HuH-7.5 (cell line): ENCODE measurements at places on chromosomes 2 and 18.

DNA sequence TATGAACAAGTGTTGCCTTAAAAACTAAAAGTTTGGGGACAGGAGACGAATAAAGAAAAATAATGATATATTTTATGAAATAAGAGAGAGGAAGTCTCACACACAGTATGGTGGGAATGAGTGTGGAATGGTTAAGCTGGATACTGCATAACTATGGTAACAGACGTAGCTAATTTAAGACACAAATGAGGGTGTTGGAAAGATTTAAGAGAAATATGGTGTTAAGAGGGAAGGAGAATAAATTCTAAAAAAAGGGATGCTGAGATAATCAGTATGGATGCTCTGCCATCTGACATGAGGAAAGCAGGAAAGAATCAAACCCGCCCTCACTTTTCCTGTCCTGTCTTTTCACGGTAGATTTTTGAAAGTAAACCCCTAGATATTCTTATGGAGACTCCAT lies 10.6 kb downstream of the ADD2 start:
- DNase-seq = no peak

DNA sequence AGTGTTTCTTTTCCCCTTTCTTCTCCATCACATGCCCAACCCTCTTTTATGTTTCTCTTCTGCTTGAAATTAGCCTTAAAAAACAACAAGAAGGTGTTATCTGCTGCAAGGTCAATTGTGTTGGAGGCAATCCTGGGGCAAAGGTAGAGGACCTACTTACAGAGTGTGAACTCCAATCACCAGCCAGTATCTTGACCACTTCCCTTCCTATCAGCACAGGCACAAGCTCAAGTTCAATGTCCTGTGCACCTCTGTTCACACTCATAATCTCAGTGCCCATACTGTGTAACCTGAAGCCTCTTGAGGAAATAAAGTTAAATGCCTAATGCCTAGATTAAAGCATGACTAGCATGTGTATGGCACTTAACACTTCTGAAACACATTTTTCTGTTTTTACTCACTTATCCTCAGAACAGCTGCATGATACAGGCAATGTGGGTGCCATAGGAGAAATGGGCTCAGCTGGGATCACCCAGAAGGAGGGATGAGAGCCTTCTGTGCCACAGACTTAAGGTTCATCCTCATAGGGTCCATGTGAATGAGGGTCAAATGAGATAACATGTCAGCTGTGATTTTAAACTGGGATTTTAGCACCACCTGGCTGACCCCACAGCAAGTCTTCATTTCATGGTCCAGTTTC lies 701.5 kb downstream of the BCL11A start:
- DNase-seq = no peak

GRCh38 chr2:224563537-224563936 lies 21.6 kb downstream of the CUL3 start:
- DNase-seq = no peak

DNA sequence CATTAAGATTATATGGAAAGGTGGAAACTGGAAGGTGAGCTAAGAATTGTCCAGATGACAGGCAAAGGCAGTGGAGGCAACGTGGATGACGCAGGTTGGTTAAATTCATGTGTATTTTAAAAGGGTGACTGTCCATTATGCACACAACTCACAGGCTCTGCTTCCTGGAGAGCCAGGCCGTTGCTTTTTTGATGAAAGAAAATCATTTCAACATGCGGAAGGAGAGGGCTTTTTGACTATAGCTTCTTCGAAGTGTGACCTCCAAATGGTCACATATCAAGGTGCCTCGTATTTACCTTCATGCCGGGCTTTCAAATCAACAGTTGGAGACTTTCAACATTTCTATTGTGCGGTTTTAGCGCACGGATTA lies 126.7 kb downstream of the MYCN start:
- DNase-seq = no peak

DNA sequence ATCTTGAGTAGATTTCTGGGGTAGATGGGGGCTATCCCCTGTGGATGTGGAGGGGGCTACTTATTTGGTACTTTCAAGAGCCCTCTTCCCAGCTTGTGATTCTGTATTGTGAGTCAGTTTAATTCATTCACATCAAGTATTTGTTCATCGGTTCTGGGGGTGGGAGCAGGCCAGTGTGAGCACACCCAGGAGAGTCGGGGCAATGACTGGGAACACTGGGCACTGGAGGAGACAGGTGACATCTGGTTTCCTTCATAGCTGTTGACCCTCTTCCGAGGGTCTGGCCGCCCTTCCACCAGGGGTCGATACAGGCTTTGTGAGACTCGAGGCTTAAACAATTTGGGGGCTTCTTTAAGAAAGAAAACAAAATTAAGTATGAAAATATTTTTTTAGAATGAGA lies 2.5 kb upstream of the TOGARAM2 start:
- no peak for DNase-seq

- no peak for DNase-seq
These were observed 110.6 kb upstream of the PXDN start for GRCh38 chr2:1854729-1855547.

- DNase-seq = no peak
These were observed 4.9 kb downstream of the KLHL30 start for GRCh38 chr2:238143239-238143951.

DNA sequence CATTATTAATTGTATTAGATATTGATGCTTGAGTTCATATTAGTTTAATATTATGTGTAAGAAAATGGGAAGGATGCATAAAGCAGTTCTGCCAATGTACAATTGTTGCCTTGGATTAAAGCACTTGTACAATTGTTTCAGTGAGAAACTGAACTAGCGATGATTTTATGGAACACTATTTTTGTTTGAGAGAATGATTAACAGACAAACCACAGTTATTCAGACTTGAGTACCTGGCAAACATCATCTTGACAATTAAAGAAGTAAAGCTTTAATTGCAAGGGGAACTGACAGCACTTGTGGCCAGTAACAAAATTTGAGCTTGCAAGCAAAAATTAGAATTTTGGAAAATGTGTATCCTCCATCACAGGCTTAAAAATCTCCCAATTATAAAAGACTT lies 214.3 kb downstream of the RIT2 start:
- DNase-seq = no peak

DNA sequence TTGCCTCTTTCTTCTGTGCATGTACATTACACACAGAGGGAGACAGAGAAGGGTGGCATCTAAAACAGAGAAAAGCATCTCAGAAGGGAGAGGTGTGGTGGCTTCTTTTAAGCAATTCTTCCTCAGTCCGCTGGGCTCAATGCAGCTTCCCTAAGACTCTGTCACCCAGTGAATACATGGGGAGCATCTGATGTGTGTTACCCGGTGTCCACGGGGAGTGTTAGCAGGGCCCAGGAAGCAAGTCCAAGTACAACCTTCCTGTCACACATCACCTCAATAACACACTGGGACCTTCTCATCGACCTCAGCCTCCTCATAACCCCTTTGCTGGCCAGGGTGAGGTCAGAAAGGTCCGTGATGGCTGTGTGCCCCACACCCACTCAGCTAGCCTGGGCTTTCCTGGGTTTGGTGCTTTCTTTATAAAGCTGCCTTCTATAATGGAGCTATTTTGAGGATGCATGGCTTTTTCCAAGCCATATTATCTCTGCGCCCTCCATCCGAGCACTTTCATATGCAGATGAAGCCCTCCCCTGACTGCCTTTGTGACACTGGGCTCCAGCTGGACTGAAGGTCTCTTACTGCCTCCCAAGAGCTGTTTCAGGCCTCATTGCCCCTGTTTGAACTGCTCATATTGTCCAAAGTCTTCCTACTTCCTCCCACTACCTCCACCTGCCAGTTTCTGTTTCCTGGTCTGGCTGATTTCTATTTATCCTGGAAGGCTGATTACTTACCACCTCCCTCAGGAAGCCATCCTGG lies 21.4 kb downstream of the TNFRSF11A start:
- no peak for DNase-seq

DNA sequence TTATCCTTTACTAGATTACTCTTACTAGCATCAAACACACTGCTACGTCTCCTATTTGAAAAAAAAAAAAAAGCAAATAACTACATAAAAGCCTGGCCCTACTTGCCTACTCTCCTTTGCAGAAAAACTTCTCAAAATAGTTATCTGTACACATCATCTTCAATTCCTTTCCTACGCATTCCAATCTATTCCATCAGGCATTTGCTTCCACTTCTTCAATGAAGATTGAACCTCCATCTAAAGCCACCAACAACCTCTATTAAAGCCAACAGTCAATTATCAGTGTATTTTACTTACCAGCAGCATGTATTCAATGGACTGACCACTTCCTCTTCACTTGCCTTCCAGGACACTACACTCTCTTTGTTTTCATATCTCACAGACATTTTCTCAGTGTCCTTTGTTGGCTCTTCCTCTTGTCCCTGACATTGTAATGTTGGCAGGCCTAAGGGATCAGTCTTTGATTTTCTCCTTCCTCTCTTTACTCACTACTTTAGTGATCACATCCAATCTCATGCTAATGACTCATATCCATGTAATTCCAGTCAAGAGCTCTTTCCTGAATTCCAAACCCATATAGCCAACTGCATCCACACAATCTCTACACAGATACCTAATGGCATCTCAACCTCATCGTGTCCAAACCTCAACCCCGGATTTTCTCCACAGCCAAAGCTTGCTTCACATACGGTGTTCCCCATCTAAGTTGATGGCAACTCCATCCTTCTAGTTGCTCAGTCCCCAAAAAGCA lies 131.3 kb downstream of the CCDC148 start:
- no peak for DNase-seq

- DNase-seq = peak; percentile 25
These were observed 30.5 kb upstream of the ATP8B1 start for GRCh38 chr18:57833441-57834101.

DNA sequence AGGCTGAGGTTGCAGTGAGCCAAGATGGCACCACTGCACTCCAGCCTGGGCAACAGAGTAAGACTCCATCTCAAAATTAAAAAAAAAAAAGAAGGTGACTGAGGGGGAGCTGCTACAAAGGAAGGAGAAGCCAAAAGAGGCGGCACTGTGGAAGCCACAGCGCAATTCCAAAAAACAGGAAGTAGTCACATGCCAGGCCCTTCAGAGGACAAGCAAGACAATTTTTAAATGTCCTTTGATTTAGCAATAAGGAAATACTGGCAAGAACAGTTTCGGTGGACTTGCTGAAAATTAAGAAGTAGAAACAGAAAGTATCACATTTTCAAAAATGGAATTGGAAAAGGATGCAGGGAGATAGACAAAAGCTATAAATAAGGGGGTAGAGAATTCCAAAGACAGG lies 122.8 kb downstream of the OSBPL1A start:
- DNase-seq = no peak

DNA sequence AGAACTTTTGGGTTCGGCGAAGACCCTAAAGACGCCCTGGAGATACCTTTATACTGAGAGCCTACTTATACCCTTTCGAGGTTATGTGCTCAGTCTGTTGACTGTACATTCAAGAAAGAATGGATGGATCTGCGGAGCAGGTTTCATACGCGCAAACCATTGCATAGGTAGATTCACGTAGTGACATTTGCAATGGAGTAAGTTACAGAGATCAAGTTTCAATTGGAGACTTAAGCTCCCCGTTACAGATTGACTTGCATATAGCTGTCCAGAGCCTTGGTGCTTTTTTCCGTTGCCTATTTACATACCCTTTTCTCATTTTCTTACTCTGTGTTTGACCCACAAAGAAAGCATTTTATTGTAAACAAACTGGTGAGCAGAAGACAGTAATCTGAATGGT lies 923 bp downstream of the PSMD1 start:
- no peak for DNase-seq

DNA sequence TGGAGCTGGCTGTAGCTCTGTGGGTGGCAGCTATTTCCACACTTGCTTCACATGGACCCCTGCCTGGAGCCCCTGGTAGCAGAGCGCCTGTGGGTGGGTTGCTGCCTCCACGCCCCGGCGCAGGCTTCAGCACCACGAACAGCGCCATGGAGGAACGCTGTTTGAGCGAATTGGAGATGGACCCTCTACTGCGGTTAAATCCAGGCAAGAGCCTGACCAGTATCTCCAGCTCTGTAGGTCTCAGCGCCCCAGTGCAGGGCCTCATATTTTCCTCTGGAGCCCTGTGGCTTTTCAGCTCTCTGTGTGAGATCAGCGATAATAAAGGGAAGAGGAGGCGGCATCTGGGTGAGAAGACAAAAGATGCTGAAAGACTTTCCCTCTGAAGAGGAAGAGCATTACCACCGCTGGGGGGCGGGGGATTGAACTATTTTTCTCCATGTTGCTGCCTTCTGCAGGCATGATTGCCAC lies 12.0 kb downstream of the ONECUT2 start:
- DNase-seq = no peak

- no peak for DNase-seq
These were observed 226.3 kb downstream of the NBAS start for GRCh38 chr2:15334644-15335326.

GRCh38 chr2:79711098-79711497 lies 198.2 kb downstream of the CTNNA2 start:
- DNase-seq = no peak

GRCh38 chr2:241268306-241268705 lies 47.2 kb downstream of the HDLBP start:
- no peak for DNase-seq

DNA sequence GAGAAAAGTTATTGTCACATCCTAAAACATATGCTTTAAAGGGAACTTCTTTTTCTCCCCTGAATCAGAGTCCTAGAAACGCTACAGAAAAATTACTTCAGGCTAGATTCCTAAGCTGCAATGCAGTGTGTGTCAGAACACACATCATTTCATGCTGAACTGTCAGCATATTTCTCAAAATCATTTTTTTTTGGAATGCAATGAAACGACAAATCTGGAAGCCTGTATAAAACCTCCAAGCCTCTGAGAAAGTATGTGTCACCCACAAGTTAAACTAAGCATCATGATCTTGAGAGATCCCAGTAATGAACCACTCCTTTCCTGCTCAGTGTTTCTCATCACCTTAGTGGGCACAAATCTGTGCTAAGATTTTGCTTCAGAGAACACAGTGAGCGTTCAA lies 276.2 kb downstream of the ZNF521 start:
- no peak for DNase-seq

DNA sequence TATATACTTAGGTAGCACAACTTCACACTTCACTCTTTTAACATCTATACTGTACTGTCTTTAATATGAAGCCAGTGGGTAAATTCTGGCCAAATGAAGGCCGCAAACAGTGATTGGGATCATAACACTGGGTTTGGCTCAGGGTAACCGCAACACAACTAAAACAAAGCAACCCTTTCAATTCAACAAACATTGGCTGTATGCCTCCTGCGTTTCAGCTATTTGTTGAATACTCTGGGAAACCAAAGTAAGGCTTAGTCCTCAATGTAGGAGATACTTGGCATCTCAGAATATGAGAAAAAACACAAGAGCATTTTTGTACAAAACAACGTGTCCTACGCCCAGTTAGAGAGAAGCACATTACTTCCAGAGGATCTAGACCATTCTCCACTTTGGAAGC lies 693.3 kb upstream of the KLHL29 start:
- no peak for DNase-seq

- DNase-seq = no peak
These were observed 5.1 kb upstream of the ODC1 start for GRCh38 chr2:10452956-10453904.
